ENCODE measurements at places on chromosomes 11 and 22. TPM values are rescaled to one million over a fixed set of nuclear protein-coding genes. Genes with fewer than 3 reads are reported as not detected.

The DNAJB7 gene
- total RNA-seq: not detected

The CDC45 gene
- 4.0 TPM for total RNA-seq

The SAA1 gene
- not detected for total RNA-seq

- DNase-seq: no peak
Observed at GRCh38 chr11:18994860-18995259, 55.6 kb upstream of the MRGPRX1 start.

- no peak for DNase-seq
Observed at GRCh38 chr11:96301818-96302217, 41.2 kb downstream of the MAML2 start.

DNA sequence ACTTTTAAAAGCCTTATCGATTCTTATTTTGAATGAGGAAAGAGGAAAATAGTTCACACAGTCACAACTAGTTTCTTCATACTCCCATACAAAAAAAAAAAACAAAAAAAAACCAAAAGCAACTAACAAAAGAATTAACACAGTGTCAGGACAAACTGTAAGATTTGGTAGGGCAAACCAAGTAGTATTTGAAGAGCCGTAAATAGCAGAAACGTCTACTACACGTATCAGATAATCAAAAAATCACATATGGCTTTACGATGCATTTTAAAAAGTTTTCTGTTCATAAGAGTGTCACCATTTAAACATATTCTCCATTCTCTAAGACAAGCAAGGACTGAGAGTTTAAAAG lies 2.3 kb downstream of the PICALM start:
- DNase-seq: peak; percentile 8

The KRTAP5-8 gene
- not detected for total RNA-seq

Measured in urinary bladder (tissue), 4 donors.